ENCODE measurements at places on chromosomes 7 and 10.

GRCh38 chr10:23391821-23392220 lies 47.1 kb upstream of the OTUD1 start:
- DNase-seq, result no peak

- DNase-seq, result peak; percentile 76
Measured at GRCh38 chr7:30348083-30348560, 63.7 kb downstream of the ZNRF2 start.

GRCh38 chr7:18338910-18339523 lies 156.5 kb upstream of the HDAC9 start:
- no peak for DNase-seq

GRCh38 chr10:129950676-129951075 lies 13.4 kb downstream of the EBF3 start:
- no peak for DNase-seq

DNA sequence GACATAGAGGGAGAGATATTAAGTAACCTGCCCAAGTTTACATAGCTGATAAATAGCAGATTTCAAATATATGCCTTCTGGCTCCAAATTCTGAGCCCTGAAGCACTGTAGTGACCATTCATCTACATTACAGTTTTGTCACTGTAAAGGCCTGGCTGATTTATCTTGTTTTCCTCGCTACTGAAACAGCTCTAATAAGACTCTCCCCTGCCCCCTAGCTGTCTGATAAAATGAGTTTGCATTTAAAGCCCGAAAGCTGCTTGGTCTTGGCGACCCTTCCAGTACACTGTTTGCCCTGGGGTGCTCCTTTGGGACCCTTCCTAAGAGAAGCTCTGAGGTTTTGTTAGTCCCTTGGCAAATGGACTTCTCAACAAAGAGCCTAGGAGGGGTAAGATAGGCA lies 59.7 kb upstream of the RAB11FIP2 start:
- no peak for DNase-seq

DNA sequence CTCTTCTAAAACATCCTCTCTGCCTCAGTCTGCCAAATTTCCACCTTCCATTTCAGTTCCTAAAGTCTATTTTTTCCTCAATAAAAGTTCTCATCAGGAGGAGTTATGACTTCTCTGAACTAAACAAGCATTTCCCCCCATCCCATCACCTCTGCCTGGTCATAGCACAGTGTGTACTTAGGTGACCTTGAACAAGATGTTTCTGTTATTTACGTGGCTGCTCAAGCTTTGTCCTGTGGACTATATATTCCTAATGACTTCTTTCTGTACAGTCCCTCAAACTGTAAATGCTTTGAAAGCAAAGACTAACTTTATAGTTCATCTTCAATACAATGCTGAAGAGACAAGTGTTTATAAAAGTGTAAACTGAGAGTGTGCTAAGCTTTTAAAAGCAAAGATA lies 166.9 kb downstream of the CPEB3 start:
- DNase-seq, result no peak

DNA sequence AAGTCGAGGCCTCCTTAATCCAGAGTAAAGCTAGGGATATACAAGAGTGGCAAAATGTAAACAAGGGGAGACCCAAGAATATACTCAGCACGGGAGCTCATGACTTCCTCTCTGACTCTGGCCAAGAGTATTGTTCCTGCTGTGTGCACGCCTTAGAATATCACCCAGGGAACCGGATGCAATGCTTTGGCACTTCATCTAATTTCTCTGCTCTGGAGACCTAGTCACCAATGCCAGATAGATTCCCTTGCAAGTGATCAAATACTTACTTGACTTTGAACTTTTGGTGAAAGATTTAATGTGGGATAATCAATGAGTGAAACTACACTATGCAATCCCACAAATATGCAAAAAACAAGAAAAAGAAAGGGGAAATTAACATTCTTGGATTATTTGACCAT lies 695.5 kb downstream of the INHBA start:
- DNase-seq, result no peak

- DNase-seq, result no peak
Measured at GRCh38 chr7:85310301-85310700, 123.4 kb upstream of the SEMA3D start.

GRCh38 chr7:78370936-78371335 lies 572.4 kb downstream of the PHTF2 start:
- no peak for DNase-seq

- no peak for DNase-seq
Measured at GRCh38 chr10:100980311-100980710, 7.0 kb downstream of the MRPL43 start.

GRCh38 chr10:36051500-36051991 lies 409.4 kb upstream of the FZD8 start:
- no peak for DNase-seq

- no peak for DNase-seq
Measured at GRCh38 chr7:138546064-138546619, 86.1 kb downstream of the TRIM24 start.

DNA sequence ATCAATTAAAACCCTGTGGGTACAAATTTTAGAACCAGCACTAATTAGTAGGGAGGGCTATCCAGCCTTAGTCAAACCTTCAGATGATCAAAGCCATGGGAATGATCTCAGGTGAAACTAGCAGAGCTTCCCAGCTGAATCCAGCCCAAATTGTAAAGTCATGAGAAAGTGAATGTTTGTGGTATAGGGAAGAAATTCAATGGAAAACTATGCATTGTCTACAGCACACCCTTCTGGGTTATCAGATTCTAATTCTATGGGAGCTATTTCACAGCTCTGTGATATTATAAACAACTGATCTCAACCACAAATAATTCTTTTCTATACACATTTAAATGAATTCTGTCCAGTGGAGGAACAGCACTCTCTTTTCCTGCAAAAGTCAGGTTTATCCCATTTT lies 24.6 kb upstream of the BMPER start:
- DNase-seq, result peak; percentile 64

DNA sequence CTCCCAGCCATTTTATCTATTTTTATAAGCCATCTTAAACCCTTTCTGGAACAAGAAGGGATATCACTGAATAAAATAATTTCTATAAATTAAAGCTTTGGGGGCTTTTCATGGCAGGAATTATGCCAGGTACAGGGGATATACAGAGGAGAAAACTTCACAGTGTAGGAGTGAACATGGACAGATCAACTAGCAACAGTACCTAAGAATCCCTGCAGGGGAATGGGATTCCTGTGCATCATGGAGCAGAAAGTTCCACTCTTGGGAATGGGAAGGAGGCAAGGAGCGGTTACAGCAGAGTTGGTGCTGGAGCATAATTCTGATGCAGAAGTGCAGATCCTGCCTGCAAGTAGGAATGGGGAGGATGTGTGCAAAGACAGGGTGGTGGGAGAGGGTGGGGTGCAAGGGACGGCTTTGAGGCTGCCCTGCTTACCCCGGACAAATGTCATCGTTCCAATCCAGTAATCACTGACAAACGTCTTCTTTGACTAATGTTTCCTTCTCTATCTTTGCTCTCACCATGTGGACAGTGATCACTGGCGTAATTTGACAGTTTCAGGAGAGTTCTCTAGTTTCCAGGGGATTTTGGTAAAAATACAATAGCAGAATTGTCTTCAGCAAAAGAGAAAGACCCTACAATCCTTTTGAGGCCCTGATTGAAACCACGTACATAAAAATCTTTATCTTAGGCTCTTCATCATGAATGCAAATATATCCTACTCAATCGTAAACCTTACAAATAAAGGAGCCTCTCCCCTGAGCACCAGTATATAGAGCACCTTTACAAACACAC lies 196.7 kb downstream of the HECW1 start:
- no peak for DNase-seq

DNA sequence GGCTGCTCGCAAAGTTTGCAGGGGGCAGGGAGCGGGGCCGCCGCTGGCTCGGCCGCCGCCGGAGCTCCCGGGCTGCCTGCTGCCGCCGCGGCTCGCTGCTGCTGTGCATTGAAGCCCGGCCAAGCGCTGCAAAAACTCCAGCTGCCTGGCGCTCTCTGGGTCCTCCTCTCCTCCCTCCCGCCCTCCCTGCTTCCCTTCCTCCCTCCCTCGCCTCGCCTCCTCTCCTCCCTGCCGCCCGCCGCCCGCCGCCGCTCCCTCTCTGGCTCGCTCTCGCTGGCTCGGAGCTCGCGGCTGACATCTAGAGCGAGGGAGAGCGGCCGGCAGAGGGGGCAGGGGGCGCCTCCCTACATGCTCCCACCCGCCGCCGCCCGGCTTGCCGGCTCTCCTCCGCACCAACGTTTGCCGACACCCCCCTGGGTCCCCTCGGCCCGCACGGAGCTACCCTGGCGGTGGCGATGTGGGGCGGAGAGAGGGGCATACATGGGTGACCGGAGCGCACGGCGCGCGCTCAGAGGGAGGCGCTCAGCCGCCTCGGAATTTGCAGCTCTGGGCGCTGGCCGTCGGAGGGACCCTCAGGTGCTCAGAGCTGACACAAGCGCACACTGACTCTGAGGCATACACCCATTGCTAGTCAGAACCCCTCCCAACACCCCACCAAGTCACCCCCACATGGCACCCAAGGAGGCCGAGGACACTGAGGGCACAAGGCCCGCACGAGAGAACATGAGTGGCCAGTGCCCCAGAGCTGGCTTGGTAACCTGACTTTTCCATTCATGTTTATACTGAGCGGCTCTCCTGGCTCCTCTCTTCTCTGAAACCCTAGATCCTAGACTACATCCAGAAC lies 1.2 kb upstream of the PLXNA4 start:
- no peak for DNase-seq

GRCh38 chr7:155750255-155751125 lies 61.8 kb downstream of the SHH start:
- DNase-seq, result no peak

- DNase-seq, result no peak
Measured at GRCh38 chr7:11228515-11228914, 254.8 kb downstream of the PHF14 start.

- no peak for DNase-seq
Measured at GRCh38 chr7:94417901-94418300, 23.2 kb downstream of the COL1A2 start.

DNA sequence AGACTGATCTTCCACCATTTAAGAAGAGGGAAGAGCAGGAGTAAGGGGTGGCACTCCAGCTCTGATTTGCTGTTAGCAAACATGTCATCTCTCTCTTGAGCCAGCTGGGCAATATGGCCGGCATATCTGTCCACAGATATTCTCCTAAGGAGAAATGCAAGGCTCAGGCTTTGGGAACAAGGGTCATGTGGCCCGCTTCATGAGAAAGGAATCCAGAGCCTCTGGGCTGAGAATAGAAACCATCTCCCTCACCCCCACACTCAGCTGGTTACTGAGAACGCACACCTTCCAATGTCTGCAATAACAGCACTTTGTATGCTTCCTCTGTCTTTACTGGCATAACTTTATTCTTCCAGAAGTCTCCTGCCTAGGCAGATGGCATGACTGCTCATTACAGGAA lies 171.2 kb downstream of the ELMO1 start:
- no peak for DNase-seq

DNA sequence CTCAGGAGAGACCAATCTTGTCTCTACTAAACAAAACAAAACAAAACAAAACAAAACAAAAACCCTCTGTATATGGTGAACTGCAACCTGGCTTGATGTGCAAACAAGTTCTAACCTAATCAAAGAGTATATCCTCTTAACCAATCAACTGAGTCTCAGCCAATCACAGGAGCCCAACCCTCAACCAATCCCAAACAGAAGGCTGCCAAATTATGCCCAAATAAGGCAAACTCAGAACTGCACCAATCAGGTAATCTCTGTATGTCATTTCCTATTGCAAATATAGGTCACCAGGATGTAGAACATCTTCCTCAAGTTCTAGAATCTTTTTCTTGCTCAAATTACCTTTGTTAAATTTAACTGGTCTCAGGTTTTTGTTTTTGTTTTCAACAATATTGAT lies 5.2 kb downstream of the FAM133B start:
- DNase-seq, result no peak

DNA sequence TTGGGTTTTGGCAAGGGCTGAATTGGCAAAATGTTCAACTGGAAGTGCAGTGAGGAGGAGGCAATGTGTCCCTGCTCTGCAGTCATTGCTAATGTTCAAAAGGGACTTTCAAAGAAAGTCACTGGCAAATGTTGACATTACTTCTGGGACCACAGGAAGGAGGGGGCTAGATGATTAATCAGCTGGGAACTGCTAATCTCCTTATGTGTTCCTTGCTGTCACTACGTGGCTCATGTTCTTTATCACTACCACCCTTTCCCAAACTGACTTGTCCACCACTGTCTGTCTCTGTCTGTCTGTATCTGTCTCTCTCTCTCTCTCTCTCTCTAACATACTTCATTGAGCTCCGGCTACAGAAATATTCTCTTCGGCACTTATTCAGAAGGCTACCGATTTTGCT lies 86.9 kb upstream of the MTPN start:
- DNase-seq, result no peak

DNA sequence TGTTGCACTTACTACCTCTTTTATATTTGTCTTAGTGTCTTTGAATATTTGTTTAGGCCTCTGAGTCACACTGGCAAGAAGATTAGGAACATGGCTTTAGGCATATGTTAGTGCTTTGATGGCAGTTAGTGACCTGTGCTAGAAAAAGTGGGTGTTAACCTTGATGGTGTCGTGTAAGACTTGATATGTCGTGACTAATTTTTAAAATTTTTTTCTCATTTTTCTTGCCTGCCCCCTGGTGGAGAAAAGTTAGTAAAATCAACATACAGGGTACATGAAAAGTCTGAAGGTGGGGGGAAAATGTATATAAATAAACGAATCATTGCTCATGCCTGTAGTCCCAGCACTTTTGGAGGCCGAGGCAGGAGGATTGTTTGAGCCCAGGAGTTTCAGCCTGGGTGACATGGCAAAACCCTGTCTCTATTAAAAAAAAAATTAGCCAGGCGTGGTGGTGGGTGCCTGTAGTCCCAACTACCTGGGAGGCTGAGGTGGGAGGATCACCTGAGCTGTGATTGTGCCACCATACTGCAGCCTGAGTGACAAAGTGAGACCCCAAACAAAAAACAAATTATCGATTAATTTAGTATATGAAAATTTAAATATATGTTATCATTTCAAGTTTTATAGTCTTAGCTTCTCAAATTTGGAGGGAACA lies 44.6 kb downstream of the TAX1BP1 start:
- peak; percentile 60 for DNase-seq

GRCh38 chr7:120995654-120996053 lies 7.1 kb downstream of the CPED1 start:
- no peak for DNase-seq

DNA sequence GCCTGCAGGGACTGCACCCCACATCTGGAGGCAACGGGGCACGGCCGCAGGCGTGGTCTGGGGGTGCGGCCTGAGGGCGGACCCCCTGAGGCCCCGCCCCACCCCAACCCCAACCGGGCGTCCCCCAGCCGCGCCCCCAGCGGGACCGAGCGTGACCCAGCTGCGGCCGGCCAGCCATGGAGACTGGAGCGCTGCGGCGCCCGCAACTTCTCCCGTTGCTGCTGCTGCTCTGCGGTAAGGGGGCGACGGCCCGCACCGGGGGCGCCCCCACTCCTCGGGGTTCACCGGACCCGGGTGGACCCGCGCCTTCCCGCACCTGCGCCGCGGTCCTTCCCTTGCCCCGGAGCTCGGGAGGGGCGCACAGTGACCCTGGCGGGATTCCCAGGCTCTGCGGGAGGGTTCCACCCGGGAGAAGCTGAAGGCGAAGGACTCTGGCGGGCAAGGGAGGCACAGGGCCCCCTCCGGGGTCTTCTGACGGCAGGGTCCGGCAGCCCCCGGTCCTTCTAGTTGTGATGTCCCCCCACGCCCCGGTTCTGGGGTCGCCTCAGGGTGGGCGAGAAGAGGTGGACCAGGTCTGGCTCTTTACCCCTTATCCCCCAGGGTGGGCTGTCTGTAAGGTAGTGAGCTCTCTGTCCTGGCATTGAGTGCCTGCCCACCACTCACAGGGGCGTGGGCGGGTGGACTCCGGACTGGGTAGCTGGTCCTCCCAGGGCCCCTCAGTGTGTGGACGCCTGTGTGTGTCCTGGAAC lies at the start of gene RAMP3:
Gene RAMP3 (plus strand): TSS at position 139 of the 749 bp plus-strand sequence. CDS start 38 bp downstream, at position 177.
- DNase-seq, result no peak

GRCh38 chr10:124586142-124586541 lies 124.5 kb downstream of the LHPP start:
- DNase-seq, result no peak

All from epithelial cell of prostate (primary cell).